Activated naive CD4-positive, alpha-beta T cell treated with anti-CD3 and anti-CD28 coated beads, Interleukin-2, amount 10 ng/mL, durations not matched to agents 7 days and 5 days (primary cell): ENCODE measurements at places on chromosomes 13 and 19.

DNA sequence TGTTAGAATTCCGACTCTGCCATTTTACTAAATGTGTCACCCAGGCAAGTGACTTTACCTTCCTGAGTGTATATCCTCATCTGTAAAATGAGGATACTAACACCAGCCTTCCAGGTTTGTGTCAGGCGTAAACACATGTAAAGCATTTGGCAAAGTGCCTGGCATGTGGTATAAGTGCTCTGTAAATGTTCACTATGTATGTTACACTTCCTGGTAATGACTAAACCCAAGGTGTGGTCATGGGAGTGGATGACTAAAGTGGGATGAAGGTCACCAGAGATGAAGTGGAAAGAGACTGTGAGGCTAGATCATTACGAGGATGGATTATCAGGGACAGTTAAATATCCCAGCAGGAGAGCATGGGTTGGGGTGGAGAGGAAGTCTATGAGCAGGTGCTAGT lies 25.6 kb downstream of the DEDD2 start:
- DNase-seq = no peak

GRCh38 chr19:46714444-46715106 lies 2.3 kb downstream of the PRKD2 start:
- peak; percentile 88 for DNase-seq

DNA sequence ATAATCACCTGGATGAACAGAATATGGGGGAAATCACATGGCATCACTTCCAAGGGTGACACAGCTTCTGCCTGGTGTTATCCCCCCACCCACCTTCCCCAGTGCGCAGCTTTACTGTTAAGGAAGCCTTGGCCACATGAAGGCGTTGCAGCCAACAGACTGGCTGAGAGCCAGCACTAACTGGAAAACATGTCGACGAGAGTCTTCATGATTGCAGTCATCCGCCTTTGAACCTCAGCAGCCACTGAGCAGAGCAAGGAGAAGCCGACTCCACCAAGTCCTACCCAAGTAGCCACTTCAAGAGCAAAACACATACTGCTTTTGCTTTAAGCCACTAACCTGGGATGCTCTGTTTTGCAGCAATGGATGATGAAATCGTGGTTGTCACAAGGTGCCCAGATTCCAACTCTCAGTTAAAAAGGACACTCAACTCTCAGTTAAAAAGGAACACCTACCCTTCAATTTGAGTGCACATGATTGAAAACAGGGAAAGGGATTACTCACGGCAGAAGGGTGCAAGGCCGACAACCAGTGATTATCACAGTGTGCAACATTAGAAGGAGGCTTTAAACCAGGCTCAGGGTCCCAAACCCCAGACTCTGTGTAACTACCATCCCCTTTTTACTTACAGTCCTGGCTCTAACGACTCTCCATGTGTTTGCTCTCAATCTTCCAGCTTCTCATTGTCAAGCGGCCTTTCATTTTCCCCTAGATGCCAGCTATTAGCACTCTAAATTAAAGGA lies 149.1 kb downstream of the KLF12 start:
- peak; percentile 81 for DNase-seq

DNA sequence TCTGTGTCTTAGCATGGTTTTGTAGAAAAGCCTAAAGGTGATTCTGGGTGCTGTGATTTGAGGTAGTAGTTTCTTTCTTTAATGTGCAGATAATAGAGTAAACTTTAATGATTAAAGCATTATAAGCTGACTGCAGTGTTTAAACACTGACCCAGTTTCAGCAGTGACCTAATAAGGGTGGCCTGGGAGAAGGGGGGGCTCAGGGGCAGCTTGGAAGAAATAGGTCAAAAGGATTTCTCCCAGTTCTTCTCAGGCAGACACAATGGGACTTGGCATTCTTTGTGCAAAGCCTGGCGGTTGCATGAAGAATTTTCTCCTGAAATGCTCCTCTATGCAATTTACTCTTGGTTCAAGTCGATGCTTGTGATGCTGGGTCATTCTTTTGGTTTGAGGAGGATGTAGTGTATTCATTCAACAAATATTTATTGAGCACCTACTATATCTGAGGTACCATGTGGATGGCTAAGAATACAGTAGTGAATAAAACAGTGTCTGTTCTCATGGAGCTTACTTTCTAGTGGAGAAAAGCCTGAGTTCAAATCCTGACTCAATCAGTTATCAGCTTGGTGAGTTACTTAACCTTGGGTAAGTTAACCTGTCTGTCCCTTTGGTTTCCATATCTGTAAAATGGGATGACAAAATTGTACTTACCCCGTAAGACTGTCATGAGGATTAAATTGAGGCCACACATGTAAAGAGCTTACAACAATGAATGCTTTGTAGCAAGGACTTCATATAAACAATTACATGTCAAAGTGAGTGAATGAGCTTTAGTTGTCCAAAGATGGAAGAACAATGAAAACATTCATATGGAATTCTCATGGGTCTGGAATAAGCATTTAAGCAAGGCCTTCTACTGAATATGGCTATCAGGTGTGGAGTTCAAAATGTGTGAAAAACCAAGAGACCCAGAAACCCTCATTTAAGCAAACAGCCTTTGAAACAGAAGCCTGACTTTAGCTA lies 210.2 kb downstream of the KCNRG start:
- no peak for DNase-seq

- DNase-seq = no peak
Measured at GRCh38 chr13:93227280-93227877, 772 bp downstream of the GPC6 start.

GRCh38 chr19:30159636-30160035 lies 212.5 kb upstream of the ZNF536 start:
- DNase-seq = no peak

GRCh38 chr19:45424191-45425058 lies 708 bp upstream of the ERCC1 start:
- peak; percentile 57 for DNase-seq

DNA sequence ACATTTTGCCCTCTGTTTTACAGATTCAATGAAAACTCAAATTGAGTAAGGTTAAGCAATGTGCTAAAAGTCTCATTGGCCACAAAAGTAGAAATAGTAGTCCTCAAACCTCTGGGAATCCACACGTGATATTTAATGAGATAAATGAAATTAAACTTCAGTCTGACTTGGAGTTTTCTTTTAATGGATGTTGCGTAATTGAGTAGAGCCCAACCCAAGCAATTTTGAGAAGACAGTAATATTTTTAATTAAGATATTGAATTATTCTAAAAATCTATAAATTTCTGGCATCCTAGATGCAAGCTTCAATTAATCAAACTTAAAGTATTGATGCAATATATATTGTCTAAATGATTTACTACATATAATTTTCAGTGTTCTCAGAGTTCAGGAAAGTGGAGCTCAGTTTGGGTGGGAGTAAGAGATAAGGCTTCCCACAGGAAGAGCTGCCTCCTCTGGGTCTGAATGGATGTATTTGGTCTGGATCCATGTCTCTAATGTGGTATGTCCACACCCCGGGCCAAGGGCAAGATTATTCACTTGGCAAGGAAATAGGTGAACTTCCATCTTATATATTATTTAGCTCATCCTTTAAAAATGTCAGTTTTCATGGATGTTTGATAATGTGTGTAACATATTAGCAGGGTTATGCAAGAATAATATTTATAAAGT lies 6.9 kb downstream of the MBNL2 start:
- DNase-seq = no peak

DNA sequence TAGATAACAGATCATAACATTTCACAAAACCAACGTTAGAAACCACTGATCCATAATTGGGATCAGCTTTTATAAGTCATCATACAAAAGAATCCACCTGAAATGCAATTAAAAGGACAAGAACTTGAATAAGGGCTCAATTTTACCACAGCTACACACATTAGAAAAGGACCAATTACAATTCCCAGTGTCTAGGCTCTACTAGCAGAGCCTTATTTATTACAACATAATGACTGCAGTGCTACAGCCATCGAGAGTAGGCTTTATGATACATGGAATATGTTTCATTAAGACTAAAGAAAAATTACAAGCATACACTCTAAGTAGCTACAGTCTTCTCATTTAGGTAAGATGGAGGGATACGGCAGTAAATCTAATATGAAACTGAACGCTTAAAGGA lies 2.9 kb downstream of the RBM26 start:
- DNase-seq = no peak

- DNase-seq = no peak
Measured at GRCh38 chr19:45177817-45178261, at the start of gene TRAPPC6A. TSS of gene TRAPPC6A (minus strand) at chr19:45178237. CDS start at chr19:45178218, 19 bp downstream.

DNA sequence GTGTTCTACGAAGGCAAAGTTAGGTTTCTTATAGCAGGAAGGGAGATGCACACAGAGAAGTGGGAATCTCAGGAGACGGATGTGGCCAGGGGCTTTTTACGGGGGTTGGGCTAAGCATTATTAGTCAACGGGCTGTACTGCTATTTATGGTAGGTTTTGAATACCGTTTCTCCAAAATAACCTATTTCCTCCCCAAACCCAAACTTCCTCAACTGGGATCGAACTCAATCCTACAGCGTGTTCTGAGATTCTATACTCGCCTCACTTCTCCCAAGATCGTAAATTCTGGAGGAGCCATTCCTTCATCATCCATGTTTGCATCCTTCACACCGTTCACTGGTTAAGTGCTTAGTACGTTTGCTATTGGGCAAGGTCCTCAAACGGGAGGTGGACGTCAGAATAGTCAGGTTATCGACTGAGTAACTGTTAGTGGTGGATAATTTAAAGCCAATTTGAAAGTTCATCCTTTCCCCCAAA lies 1.2 kb upstream of the TRIM13 start:
- no peak for DNase-seq

DNA sequence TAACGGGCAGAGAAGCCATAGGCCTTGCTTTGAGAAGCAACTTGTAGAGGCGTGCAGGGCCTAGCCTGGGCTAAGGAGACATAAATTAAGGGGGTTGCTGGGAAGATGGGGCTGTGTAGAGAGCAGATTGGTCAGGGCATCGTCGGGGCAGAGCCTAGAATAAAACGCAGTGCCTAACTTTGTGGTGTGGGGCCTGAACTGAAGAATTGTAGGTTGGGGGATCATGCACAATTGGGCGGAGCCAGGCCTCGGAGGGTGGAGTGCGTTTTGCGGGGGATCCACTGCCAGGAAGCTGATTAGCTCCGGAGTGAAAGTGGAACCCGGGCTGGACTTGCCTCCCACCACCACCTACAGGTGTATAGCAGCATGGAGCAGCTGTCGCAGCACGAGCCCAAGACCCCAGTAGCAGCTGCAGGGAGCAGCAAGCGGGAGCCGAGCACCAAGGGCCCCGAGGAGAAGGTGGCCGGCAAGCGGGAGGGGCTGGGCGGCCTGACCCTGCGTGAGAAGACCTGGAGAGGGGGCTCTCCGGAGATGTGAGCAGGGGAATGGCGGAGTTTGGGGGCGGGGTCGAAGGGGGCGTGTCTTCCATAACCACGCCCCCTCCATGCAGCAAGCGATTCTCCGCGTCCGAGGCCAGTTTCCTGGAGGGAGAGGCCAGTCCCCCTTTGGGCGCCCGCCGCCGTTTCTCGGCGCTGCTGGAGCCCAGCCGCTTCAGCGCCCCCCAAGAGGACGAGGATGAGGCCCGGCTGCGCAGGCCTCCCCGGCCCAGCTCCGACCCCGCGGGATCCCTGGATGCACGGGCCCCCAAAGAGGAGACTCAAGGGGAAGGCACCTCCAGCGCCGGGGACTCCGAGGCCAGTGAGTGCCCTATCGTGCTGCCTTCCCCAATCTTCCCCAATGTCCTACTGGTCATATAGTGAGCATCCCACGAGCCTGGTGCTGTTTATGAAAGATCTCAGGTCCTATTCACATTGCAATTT lies 13.8 kb downstream of the DNASE2 start:
- peak; percentile 81 for DNase-seq

DNA sequence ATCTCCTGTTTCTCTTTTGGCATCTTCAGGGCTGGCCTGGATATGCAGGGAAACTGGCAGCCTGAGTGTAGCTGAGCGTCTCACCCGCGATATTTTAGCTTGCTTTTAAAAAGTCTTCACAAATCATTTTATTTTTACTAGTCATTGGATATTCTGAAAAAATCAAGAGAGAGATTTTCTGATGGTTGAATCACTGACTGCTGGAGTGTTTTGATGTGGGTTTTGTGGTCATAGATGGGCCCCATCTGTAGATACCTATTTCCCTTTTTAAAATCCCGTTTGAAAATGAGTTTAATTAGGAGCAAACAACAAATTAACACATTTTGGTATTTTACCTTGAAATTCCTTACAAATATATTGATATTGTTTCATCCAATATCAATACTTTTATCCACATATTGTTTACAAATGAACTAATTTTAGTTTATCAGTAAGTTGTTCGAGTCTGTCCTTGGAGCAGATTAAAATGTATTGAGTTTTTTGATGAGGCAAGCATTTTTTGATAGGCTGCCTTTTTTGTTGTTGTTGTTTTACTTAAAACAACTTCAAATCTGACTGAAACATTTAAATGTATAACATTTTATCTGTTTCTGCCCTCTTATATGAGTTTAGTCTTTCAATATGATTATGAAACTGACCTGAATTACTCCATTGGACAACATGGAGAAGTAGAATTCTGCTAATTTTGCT lies 21.5 kb upstream of the OXGR1 start:
- DNase-seq = peak; percentile 21

DNA sequence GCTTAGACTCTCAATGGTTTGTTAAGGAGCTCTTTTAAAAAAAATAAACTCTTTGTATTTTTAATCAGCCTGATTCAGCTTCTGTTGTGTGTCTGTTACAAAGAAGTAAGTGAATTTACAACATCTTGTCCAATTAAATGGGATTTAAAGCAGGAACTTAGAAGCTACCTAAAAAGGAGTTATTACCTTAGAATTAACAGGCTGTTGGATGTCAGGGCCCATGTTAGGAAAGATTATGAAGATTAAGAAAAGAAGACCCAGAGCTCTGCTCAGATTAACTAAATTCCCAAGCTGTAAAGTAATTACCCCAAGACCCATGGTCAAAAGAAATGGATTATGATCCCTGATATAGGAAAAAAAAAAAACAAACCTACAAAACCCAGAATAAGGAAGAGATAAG lies 44.1 kb upstream of the ZNF780A start:
- DNase-seq = no peak

DNA sequence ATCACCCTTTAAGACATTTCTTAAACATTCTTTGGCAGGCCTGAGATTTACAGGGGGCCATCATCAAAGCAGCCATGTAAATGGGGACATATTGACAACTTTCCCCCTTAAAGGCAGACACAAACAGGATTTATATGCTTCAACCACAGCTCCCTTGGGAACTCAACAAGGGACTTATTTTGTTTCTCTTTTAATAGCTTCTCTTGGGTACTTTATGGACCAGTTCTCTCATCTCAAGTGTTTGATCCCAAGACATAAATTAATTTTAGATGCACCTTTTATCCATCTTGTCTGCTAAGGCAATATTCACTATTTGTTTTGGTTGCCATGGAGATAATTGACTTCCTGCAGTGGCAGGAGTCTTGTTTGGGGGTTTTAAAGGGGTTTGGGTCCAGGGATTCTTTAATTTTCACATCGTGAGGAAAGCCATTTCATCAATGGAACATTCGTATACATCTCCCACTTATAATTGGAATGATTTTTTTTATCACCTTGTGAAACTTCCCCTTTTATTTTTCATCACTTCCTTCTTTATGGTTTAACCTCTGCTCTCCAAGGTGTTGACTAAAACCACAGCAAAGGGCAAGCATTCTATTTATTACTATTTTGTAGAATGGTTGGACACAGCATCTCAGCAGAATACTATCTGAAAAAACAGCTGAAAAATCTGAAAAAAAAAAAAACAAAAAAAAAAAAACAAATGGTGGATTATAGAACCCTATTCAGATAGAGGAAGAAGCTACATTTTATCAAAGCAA lies 726.0 kb downstream of the DIAPH3 start:
- DNase-seq = no peak
